ENCODE measurements at places on chromosomes 11 and 22.

DNA sequence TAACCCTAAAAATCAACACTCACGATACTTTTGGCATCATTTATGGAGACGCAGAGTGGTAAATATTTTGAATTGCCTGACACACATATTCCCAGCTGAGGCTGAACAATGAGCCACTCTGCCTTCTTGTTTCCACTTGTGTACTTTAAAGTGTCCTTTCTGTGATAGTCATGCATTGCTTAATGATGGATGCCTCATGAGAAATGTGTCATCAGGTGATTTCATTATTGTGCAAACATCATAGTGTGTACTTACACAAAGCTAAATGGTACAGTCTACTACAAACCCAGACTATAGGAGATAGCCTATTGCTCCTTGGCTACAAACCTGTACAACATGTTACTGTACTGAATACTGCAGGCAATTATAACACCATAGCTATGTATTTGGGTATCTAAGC, 44.2 kb downstream of the MRE11 start:
- no peak for DNase-seq

- no peak for DNase-seq
Observed at GRCh38 chr11:33775832-33776470, 1.6 kb upstream of the FBXO3 start.

DNA sequence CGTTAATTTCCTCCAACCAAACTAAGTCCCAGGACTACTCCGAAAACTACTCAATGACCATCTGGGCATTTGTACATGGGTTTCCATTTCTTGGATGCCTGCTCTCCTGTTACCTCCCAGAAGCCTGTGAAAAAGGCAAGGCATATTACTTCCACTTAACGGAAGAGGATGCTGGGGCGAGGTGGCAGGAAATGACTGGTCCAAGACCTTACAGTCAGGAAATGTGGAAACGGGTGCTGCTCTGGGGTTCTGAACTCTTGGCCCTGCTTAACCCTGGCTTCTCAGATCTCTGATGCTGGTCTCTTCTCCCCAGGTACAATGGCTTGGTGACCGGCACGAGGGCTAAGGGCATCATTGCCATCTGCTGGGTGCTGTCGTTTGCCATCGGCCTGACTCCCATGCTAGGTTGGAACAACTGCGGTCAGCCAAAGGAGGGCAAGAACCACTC, 12.9 kb downstream of the ADORA2A start:
- no peak for DNase-seq

DNA sequence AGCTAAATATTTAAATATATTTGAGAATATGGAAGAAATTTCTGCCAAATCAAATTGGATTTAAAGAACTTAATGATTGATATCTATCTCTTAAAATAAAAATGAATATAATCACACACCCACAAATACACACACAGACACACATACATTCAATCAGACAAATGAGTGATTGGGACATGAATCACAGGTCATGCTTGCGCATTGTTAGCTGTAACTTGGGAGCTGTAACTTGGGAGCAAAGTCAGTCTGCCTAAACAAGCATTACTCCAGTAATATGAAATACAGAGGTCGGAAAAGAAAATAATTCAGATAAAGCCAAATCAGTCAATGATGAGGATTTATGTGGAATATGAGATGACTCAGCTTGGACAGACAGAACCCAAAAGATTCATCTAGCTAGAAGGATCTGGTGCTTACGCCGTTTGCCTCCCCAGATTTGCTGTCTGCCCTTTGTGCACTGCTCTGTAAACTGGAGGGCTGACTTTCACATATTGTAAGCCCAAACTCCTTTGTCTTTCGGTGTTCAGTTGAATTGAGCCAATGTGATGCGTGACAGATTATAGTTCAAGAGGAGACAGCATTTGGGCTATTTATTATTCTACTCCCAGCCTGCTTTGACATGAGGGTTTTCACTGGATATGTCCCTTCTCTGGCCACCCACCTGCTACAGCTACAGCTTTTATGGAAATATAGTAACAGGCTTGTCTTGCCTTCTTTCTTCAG, 1.6 kb downstream of the OR56B1 start:
- DNase-seq, result no peak

- no peak for DNase-seq
Observed at GRCh38 chr11:116510886-116511650, 261.7 kb downstream of the BUD13 start.

All from T-cell (primary cell).